Stimulated activated CD4-positive, alpha-beta T cell treated with anti-CD3 and anti-CD28 coated beads, Interleukin-1b, Interleukin-23, amount 100 ng/mL, for 24 hours (primary cell): ENCODE measurements at places on chromosomes 7 and 10.

GRCh38 chr10:99524736-99525380 is 7.9 kb upstream of the NKX2-3 start:
- no peak for DNase-seq

GRCh38 chr7:77858278-77858677 is 59.7 kb downstream of the PHTF2 start:
- no peak for DNase-seq

- DNase-seq: no peak
These were observed 43.7 kb downstream of the ZNF273 start for GRCh38 chr7:64946772-64947171.

GRCh38 chr7:105992905-105993304 is 29.8 kb downstream of the CDHR3 start:
- no peak for DNase-seq

- no peak for DNase-seq
These were observed 58.7 kb upstream of the COMTD1 start for GRCh38 chr10:75294518-75294865.

GRCh38 chr7:111914291-111914690 is 291.9 kb downstream of the DOCK4 start:
- DNase-seq: no peak

DNA sequence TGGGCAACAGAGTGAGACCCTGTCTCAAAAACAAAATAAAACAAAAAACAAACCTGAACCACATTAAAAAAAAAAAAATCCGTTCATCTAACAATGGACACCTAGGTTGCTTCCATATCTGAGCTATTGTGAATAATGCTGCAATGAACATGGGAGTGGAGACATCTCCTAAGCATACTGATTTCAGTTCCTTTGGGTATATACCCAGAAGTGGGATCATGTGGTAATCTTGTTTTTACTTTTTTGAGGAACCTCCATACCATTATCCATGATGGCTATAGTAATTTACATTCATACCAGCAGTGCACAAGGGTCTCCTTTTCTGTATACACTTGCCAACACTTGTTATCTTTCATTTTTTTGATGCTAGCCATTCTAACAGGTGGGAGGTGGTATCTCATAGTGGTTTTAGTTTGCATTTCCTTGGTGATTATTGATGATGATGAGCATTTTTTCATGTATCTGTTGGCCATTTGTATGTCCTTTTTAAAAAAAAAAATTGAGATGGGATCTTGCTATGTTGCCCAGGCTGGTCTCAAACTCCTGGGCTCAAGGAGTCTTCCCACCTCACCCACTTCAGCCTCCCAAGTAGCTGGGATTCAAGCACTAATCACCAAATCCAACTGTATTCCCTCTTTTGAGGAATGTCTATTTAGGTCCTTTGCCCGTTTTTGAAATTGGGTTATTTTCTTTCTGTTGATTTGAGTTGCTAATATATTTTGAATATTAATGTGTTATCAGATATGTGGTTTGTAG is 17.5 kb downstream of the CDK13 start:
- DNase-seq: no peak

- no peak for DNase-seq
These were observed 14.4 kb upstream of the GSTK1 start for GRCh38 chr7:143248761-143249354.

GRCh38 chr7:39051707-39052106 is 74.0 kb downstream of the POU6F2 start:
- DNase-seq: no peak

DNA sequence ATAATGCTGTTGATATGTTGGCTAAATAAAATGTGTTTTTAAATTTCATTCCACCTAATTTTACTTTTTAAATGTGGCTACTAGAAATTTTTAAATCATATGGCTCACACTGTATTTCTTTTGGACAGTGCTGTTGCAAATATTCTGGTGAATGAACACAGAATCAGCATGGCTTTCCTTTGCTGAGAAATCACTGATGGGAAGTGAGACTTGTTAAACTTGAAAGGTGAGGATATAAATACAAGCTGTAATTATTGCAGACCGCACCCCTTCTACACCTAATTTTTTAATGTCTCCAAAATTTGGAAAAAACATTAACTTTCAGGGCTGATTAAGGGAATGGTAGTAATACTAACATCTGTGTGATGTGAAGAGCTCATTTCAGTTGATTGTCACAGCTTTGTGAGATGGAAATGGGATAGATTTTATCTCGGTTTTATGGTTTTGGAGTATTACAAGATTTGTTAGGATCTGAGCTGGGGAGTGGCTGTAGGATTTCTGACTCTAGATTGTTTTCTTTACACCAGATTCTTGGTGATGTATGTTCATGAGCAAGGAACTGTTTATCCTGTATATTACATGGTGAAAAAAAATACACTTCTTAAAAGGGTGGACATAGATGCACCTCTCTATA is 1.3 kb downstream of the MIOS start:
- no peak for DNase-seq
